ENCODE measurements at places on chromosomes 4 and X.

DNA sequence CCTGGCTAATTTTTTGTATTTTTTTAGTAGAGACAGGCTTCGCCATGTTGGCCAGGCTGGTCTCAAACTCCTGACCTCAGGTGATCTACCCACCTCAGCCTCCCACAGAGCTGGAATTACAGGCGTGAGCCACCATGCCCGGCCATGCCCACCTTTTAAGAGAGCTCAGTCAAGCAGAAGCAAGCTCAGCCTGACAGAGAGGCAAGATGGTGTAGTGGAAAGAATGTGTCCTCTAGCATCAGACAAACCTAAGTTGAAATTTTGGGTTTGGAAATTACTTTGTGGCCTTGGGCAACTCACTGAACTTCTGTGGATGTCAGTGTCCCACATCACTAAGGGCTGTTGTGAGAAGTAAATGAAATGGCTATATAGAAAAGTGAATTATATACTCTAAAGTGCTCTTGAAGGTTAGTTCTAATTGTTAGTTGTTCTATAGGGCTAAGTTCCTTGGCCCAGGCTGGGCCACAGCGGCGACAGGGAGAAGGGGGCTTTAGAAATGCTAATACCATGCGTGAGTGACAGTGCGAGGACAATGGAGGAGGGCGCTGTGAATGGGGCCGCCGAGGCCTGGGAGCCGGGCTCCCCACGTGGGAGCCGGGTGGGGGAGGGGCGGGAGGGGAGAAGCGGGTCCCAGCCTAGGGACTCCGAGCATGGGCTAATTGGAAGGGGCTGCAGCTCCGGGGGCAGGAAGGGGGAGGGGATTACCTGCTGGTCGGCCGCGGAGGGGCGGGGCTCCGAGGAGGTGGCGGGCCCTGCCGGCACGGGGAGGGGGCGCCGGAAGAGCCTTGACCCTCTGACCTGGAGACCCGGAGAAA is 15.6 kb downstream of the PJA1 start:
- DNase-seq = peak; percentile 86

DNA sequence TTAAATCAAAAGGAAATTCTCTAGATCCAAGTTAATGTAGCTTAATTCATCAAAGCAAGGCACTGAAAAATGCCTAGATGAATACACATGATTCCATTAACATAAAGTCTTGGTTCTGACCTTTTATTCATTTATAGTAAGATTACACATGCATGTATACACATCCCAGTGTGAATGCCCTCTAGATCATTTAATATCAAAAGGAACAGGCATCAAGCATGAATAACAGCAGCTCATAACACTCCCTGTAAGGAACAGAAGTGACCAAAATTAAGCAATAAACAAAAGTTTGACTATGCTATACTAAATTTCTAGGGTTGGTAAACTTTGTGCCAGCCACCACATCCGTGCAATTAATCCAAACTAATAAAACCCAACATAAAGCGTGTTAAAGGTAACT is 511.5 kb downstream of the SPIN4 start:
- DNase-seq = no peak

GRCh38 chrX:69238114-69238886 is 73.0 kb upstream of the PJA1 start:
- DNase-seq = no peak

- DNase-seq = no peak
Measured at GRCh38 chrX:31420302-31420701, 348.5 kb upstream of the FTHL17 start.

DNA sequence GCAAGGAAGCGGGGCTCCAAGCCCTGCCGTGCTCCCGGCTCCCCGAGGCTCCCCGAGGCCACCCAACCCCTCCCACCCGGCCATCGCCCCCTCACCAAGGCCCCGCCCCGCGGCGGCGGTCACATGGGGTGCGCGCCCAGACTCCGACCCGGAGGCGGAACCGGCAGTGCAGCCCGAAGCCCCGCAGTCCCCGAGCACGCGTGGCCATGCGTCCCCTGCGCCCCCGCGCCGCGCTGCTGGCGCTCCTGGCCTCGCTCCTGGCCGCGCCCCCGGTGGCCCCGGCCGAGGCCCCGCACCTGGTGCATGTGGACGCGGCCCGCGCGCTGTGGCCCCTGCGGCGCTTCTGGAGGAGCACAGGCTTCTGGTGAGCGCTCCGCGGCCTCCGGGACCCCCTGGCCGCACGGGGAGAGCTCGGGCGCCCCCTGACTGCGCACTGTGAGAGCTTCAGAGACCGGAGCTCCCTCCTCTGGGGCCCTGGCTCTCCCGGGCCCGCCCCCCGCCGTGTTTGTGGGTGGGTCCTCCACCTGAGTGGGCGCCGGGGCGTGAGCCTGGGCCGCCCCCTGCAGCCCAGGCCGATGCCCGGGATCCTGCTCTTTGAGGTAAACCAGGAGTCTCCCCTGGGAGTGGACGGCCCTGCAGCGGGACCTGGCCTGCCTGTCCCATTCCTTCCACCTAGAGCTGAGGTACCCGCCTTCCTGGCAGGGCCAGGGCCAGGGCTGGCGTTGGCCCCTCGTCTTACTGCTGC is at the start of gene IDUA:
IDUA (plus strand) TSS at position 166 of the 745 bp plus-strand sequence; CDS start at position 207, 41 bp downstream.
- DNase-seq = peak; percentile 50

- no peak for DNase-seq
Measured at GRCh38 chr4:40134206-40134917, 62.5 kb upstream of the RHOH start.

DNA sequence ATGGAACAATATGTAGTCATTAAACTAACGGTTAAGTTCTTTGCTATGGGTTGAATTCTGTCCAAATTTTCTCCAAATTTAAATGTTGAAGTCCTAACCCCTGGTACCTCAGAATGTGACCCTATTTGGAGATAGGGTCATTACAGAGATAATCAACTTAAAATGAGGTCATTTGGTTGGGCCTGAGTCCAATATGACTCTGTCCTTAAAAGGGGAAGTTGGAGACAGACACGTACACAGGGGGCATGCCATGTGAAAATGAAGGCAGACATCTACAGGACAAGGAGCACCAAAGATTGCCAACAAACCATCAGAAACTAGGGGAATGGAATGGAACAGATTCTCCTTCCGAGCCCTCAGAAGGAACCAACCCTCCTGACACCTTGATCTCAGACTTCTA is 492.0 kb upstream of the FTHL17 start:
- DNase-seq = no peak

DNA sequence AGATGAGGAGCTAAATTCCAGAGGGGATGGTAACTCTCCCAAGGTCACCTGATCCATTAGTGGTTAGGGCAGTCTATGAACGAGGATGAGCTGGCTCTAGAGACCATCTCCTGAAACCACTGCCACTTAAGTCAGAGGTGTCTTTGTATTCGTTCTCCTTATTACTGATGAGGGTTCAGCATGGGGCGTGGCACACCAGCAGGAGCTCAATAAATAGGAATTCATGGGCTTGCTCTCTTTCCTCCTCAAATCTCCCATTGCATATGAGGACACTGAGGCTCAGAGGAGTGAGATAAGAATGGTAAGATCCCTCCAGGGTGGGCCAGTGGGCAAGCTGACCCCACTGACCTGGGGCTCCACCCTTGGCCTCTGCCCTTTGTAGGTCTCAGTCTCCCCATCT is 1.7 kb upstream of the GATA1 start:
- no peak for DNase-seq

DNA sequence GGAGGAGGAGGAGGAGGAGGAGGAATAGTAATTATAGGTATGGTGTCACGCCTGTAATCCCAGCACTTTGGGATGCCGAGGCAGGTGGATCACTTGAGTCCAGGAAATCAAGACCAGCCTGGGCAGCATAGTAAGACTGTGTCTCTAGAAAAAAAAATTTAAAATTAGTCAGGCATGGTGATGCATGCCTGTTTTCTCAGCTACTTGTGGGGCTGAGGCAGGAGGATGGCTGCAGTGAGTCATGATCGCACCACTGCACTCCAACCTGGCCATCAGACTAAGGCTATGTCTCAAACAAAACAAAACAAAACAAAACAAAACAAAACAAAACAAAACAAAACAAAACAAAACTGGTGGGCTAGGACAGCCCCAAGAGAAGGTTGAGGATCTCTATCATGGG is 3.0 kb downstream of the STARD8 start:
- no peak for DNase-seq

DNA sequence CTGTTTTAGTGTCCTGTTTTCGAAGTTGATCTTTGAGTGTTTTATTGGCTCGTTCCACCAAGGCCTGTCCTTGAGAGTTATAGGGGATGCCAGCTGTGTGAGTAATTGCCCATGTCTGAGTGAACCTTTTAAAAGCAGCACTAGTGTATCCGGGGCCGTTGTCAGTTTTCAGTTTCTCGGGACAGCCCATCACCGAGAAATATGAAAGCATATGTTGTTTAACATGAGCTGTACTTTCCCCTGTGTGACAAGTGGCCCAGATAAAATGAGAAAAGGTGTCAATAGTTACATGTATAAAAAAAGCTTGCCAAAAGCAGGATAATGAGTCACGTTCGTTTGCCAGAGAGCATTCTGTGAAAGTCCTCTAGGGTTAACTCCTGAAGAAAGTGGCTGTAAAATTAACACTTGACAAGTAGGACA is 48.6 kb upstream of the RASSF6 start:
- DNase-seq = no peak

DNA sequence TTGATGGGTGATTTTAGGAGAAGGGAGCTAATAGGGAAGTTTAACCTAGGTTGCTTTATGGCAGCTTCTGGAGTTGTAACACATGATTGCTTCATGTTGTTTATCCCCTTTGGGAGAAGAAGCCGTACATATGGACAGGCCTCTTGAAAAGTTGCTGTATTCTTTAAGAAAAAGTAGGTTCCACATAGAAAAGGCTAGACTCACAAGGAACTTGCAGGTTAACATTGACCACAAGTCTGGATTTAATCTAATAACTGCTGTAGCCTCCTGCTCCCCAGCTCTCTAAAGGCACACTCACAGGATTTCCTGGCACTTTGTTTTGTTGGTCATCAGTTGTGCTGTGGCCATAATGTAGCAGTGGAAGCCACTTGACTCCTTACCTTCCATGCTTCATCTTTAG is 19.7 kb downstream of the FNIP2 start:
- DNase-seq = no peak

DNA sequence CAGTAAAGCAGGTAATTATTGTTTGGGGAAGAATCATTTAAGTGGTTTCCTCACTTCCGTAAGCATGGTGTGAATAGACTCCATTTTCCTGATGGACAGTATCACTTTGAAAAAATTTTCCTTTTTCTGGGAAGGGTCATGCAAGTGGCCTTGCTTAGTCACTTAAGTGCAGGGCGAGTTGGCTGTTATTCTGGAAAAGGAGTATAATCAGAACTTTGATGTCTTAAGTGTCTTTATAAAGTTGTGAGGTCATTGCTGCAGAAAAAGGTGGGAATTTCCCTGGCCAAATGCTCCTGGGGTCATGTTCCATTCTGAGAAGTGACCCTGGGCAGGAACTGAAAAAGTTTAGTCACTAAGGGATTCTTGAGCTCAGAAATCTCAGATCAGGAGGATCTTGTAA is 146.1 kb upstream of the OTUD4 start:
- no peak for DNase-seq

DNA sequence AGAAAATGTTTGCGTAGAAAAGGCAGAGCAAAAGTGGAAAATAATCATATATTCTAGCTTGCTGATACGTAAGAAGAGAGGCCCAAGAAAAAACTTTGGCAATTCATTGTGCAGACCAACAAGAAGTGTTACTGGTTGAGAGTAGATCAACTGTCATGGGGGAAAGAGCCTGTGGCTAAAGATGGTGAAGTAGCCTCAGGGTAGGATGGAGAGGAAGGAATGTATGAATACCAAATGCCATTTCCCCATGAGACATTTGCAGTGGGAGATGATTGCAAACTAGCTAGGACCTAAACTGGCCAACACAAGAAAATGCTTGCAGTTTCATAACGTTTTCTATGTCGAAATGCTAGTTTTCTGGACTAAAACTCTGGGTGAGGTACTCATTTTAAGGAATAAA is 47.7 kb upstream of the ADGRL3 start:
- DNase-seq = peak; percentile 36

DNA sequence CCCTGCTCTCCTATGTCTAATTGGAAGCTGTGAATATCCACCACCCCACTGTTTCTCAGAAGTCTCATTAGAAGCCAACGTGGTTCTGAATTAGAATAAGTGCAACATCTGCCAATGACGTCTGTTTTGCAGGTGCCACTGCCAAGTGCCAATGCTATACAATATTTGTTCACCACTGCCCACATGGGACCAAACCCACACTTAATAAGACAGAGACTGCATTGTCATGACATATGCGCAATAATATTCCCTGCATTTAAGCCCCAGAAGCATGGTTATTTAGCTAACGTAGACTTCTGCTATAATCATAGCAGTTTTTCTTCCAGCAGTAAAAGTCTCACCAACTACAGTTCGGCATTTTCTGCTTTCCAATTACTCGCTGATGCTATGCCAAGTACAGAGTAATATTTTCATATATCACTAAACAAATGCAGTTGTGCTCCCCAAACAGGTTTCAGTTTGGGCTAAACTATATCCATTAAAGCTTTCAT is 262.5 kb upstream of the PCDH18 start:
- no peak for DNase-seq

All from ELF-1 (cell line).